Stimulated activated CD4-positive, alpha-beta T cell treated with anti-CD3 and anti-CD28 coated beads, Interleukin-4, amount 100 ng/mL, for 4 hours (primary cell): ENCODE measurements at places on chromosomes 11 and 22.

GRCh38 chr11:61887839-61888494 lies 3.4 kb downstream of the FADS3 start:
- no peak for DNase-seq

- peak; percentile 48 for DNase-seq
Observed at GRCh38 chr11:10450462-10451425, 4.3 kb upstream of the AMPD3 start.

GRCh38 chr22:23220485-23221350 lies 40.4 kb downstream of the BCR start:
- DNase-seq: no peak

GRCh38 chr11:42482822-42483221 lies 829.0 kb upstream of the API5 start:
- no peak for DNase-seq

DNA sequence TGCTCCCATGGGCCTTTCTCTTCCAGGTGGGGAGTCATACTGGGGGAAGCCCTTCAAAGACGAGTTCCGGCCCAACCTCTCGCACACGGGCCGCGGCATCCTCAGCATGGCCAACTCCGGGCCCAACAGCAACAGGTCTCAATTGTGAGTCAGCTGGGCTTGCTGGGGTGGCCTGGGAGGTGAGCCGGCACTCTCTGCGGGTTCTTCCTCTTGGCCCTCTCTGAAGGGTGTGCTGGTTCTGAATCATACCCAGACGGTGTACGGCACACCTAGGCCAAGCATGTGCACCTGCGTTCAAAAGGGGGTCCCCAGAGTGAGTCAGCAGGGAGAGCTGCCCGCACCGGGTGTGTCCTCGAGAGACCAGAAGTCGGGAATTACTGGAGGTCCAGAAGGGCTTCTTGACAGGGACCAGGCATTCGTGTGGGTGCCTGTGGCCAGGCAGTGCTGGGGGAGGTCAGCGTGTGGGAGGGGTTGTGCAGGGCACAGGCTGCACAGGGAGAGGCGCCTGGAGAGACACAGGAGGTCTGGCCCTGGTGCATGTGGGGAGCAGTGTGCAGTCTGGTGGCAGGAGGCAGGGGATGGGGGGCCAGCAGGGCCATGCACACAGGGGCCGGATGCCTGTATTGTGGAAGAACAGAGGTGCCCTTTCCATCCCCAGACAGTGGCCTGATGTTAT lies 23.0 kb downstream of the PPIL2 start:
- no peak for DNase-seq

- no peak for DNase-seq
Observed at GRCh38 chr11:76806608-76807205, 23.6 kb downstream of the TSKU start.

DNA sequence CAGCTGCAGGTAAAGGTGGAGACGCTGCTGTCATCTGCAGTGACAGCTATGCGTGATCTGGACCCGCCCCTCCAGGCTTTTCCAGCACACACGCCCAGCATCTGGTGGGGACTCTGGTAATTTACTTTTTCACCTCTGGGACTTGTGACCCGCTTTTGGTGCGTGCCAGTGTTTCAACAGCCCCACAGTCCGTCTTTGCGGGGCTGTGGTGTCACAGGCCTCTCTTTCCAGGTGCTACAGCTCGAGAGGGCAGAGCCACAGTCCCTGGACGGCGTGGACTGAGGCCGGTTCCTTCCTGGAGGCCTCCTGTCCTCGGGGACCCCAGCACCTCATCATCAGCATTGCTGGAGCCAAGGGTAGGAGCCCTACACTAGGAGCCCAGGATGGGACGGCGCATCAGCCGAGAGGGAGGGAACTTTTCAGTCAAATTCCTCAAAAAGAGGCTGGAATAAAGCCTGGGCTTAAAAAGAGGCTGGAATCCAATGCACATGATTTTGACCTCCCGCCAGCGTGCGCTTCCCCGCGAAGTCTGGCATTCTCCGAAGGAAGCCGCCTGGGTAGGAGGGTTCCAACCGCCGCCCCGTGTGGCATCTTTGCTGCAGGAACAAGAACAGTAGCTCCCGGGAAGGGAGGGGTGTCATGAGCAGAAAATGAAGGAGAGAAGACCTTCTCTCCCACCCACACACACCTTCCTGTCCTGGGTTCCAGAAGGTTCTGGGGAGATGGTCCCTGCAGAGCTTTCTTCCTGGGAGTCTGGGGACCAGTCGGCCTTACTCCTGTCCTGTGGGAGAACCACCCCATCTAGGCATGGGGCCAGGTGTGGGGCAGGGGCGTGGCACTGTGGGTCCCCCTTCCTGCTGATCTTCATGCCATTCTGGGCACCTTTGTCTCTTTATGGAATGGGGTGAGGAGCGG lies 25.7 kb upstream of the KRTAP5-7 start:
- DNase-seq: no peak

GRCh38 chr11:76207642-76208401 lies 1.5 kb upstream of the WNT11 start:
- DNase-seq: peak; percentile 79

- DNase-seq: no peak
Observed at GRCh38 chr11:45553383-45553936, 112.0 kb downstream of the CHST1 start.

DNA sequence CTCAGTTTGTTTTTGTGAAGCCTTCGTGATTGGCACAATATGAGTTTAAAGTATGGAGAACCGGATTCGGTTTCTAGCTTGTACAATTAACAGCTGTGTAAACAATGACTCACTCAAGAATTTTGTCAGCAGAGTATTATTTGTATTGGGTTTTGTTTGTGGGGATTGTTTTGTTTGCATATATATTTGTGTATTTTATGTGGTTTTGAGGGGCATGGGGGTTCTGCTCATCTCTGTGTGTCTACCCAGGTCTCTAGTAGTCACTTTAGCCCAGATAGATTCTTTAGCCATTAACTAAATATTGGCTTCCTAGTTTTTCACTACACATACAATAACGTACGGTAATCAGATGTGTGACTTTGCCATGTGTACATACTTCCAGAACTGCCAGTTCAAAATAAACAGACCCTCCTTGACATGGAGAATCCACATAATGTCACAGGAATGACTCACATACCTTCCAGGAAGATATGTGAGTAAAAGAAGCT lies 7.5 kb upstream of the MS4A7 start:
- no peak for DNase-seq

DNA sequence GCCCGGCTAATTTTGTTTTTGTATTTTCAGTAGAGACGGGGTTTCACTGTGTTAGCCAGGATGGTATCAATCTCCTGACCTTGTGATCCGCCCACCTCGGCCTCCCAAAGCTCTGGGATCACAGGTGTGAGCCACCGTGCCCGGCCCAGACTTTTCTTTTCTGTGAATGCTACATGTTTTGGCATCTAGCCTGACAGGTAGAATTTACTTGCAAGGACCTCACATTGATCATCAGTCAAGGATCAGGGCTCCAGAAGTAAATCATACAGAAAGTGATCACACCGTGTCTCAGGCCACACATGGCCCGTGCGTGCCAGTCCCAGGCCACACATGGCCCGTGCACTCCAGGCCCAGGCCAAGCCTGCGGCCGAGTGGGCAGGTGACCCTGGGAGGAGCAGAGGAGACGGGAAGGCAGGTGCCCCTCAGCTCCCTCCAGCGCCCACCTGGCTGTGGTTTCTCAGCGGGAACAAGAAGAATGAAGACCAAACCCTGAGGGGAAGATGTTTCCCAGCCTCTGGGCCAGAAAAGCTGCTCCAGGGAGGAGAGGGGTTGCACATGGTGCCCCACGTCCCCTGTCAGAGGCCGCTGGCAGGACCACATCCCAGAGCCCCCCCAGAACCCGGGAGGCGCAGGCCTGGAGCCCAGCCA lies 76.2 kb downstream of the BRD1 start:
- no peak for DNase-seq

- DNase-seq: no peak
Observed at GRCh38 chr22:32571761-32572160, 97.2 kb downstream of the FBXO7 start.

DNA sequence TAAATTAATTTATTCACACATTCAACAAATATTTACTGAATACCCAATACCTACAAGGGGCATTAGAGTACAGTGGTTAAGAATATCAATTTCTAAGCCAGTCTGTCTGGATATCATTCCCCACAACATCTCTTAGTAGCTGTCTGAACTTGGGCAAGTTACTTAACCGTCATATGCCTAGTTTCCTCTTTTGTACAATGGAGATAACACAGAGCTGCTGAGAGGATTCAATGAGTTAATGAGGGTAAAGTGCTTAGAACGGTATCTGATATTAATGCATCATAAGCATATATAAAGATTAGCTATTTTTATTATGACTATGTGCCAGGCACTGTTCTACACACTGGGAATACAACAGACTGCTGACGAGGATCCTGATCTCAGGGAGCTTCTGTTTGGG lies 116.4 kb downstream of the APOL5 start:
- no peak for DNase-seq

DNA sequence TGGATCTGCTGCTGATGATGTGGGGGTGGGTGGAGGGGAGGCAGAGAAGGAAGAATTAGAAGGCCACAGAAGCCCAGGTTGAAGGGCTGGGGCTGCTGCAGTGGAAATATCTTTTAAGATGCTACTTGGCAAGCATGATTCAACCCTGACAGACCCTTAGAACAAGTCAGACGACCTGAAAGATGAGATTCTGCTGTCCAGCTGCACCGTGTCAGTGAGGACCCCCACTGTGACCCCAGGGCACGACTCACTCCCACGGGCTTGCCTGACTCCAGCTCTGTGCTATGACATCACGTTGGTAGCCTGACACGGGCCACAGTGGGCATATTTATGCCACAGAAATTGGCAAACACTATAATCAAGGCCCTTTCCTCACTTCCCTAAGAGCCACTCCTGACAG lies 36.0 kb downstream of the LRFN4 start:
- DNase-seq: no peak

DNA sequence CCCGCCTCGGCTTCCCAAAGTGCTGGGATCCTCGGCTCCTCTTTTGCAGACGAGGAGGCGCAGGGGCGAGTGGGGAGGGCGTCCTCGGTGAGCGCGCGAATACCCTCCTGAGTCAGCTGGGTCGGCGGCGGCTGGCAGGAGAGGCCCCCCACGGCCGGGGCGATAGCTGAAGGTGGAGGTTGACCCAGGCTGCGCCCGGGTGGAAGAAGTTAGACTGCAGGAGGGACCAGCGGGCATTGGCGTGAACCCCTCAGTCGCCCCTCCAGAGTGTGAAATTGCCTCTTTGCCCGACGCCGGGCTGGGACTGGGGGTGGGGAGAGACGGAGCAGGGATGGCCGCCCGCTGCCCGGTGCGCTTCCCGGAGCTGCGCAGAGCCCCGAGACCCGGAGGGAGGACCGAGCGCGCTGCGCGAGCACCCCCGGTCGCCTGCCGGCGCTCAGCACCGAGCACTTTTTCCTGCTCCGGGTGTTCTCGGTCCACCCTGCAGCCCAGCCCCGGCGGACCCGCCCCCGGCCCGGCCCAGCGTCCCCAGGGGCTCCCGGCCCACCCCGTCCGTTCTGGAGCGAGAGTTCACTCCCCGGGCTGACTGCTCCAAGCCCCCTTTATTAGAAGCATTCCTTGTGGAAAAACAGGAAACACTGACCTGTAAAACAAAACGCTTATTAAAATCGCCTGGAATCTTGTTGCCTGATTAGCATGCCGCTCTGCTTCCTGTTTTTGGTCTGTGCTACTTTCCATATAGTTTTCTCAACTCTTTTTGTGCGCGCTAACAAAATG lies 13.7 kb upstream of the CPT1A start:
- no peak for DNase-seq

- DNase-seq: no peak
Observed at GRCh38 chr11:61009392-61010275, 38.2 kb downstream of the CD6 start.

GRCh38 chr11:93113824-93114223 lies 84.0 kb downstream of the SLC36A4 start:
- no peak for DNase-seq

DNA sequence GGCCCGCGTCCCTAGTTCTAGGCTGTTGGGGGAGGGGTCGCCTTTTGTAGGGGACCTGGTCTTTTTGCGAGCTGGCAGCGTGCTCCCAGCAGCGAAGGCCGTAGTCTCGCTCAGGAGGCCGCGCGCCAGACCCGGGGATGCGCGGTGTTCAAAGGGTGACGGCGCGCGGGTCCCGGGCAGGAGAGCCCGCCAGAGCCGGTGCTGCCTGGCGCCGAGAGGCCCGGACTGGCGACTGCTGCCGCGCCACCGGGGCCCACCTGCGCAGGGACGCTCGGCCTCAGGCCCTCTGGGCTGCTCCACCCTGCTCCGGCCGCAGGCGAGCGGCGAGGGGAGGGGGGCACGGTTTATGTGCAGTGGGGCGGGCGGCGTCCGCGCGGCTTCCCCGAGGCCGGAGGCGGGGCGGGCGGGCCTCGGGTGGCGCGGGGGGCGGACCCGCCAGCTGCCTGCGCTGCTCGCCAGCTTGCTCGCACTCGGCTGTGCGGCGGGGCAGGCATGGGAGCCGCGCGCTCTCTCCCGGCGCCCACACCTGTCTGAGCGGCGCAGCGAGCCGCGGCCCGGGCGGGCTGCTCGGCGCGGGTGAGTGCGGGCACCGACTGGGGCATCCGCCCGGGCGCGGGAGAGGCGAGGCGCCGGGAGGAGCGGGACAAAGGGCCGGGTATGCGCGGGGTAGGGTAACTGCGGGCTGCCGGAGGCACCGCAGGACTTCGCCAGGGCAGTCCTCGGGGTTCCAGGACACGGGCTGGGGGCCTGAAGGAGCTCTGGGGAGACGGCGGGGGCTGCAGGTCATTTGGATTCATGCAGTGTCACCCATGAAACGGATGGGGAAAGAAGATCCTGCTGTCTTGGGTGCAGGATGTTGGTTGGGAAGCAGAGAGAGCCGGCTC lies at the start of gene PRSS23:
Gene PRSS23, plus strand, starts transcription at position 467 of the 884 bp plus-strand sequence. CDS start 7,102 bp downstream, outside the sequence.
- peak; percentile 36 for DNase-seq

- DNase-seq: no peak
Observed at GRCh38 chr11:63951779-63952536, 13.2 kb downstream of the NAA40 start.

- DNase-seq: no peak
Observed at GRCh38 chr11:111829185-111829968, 42.0 kb downstream of the ALG9 start.
